ENCODE measurements at places on chromosomes 5 and 9. TPM values are rescaled to one million over a fixed set of nuclear protein-coding genes. Genes with fewer than 3 reads are reported as not detected.

- no peak for DNase-seq
Measured at GRCh38 chr5:1038417-1039209, 30.0 kb downstream of the NKD2 start.

DNA sequence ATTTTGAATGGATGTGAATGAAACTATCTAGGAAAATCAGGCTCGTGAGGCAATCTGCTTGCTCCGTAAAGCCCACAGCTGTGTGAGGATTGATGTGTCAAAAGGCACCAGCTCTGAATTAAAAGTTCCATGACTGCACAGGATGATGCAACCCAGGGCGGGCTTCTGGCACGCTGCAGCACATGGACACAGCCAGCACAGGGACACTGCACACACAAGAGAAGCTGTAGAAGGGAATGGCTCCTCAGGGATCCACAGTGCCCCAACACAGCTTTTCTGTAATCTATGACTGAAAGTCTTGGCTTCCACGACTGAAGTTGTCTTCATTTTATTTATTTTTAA lies 151.0 kb downstream of the GCNT1 start:
- no peak for DNase-seq

DNA sequence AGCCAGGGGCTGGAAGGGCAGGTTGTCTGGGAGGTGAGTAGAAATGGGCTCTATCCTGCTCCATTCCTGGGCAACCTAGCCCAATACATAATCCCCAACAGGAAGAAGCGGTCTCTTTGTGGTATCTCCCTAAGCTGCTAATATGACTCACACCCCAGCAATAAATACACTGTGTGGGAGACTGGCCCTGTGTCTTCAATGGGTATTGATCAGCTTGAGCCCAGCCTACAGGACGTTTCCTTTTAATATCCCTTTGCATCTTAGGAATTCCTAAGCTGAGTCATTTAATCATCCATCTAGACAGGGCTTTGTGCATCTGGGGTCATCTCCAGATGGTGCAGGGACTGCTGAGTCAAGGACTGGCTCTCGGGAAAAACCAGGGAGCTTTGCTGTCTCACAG lies 207.0 kb upstream of the PANK3 start:
- no peak for DNase-seq

DNA sequence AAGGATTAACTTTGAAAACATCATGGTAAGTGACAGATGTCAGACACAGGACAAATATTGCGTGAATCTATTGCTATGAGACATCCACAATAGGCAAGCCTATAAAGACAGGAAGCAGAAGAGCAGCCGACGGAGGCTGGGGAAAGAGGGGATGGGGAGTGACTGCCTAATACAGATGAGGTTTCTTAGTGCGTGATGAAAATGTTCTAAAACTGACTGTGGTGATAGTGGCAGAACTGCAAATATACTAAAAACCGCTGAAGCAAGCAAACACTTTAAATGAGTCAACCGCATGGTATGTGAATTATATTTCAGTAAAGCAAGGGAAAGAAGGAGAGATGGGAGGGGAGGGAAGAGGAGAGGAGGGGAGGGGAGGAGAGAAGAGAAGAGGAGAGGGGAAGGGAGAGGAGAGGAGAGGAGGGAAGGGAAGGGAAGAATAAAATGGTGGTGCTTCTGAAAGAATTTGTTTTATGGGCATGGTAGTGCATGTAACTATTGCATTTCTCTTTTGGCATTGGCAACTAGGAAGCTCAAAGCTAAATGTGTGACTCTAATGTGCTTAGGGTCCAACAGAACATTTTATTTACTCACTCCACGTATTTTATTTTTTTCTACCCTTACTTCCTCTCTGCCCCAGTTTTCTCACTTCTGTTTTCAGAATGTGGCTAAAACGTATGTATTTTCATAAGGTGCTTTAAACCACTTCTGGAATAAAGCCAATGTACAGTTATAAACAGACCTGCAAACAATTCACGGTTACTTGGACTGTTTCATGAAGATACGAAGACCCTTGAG lies 21.3 kb downstream of the AKNA start:
- DNase-seq: peak; percentile 99

The GFI1B gene
- total RNA-seq: not detected

The PLPP7 gene
- total RNA-seq: 8.0 TPM

The NRG2 gene
- 0.52 TPM for total RNA-seq
